ENCODE measurements at places on chromosomes 4 and X. TPM values are rescaled to one million over a fixed set of nuclear protein-coding genes. Genes with fewer than 3 reads are reported as not detected.

ZNF630 gene
- 4.7 TPM for total RNA-seq

LDB2 gene
- 70.0 TPM for total RNA-seq

DNA sequence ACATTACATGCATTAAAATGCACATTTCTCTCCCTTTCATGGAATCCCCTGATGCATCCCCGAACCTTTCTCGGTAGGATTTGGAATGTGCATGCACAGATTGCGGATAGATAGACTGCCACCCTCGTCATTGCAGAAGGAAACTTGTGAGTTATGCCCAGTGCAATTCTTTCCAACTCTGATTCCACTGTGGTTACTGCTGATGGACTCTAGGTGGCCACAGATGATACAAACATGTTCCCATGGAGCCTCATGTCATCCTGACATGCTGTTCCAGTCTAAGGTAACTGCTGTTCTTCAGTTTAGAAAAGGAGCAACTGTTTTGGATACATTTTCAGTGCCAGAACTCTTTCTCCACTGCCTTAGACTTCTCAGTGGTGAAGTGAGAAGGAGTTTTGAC, 9.1 kb upstream of the VCX3B start:
- no peaks in the 10 kb centered on the region for H3K27me3 ChIP-seq
- no peak overlapping the region for H3K27ac ChIP-seq
- H3K4me1 ChIP-seq: no peaks in the 10 kb centered on the region
- H3K36me3 ChIP-seq: no peaks in the 10 kb centered on the region

CLTRN gene
- not detected for total RNA-seq

TSPAN7 gene
- 38.5 TPM for total RNA-seq

OPN1LW gene
- total RNA-seq: not detected

All from vagina (tissue), 2 donors.